OCI-LY7 (cell line): ENCODE measurements at places on chromosomes 4 and X. TPM values are rescaled to one million over a fixed set of nuclear protein-coding genes. Genes with fewer than 3 reads are reported as not detected.

- DNase-seq = no peak
Measured at GRCh38 chrX:11791090-11791489, 33.1 kb downstream of the MSL3 start.

DNA sequence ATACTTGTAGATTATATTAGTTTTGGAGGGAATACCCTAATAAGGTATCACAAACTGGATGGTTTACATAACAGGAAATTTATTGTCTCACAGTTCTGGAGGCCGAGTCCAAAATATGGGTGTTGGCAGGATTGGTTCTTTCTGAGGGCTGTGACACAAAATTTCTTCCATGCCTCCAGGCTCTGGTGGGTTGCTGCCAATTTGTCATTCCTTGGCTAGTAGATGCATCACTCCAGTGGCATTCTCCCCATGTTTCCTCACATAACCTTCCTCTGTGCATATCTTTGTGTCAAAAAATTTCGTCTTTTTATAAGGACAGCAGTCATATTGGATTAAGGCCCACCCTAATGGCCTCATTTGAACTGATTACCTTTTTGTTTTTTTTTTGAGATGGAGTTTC lies 49.3 kb downstream of the APELA start:
- DNase-seq = no peak

GRCh38 chr4:116632269-116632668 lies 453.1 kb downstream of the TRAM1L1 start:
- DNase-seq = no peak

DNA sequence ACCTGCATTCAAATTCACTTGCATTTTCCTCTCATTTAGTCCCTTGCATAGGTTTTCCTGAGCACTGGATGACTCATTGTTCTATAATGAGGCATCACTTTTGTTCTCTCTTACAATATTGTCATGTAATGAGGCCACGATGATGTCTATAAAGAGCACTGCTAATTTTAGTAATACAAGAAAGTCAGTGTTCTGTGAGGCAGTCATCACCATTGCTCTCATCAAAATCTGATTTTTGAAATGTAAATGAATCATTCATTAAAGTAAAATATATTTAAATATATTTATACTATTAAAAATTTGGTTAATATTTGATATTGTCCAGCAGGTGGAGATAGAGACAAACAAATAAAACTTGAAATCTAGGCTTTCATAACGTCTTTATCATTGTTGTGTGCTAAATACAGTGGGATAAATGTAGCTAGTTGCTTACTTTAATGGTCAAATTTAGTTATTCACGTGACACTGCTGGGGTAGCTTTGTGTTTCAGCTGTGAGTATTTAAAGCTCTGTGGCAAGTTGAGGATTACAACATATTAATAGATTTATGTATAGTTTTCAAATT lies 15.4 kb downstream of the HMGB2 start:
- peak; percentile 62 for DNase-seq

- DNase-seq = no peak
Measured at GRCh38 chr4:35700663-35701062, 543.7 kb downstream of the ARAP2 start.

DNA sequence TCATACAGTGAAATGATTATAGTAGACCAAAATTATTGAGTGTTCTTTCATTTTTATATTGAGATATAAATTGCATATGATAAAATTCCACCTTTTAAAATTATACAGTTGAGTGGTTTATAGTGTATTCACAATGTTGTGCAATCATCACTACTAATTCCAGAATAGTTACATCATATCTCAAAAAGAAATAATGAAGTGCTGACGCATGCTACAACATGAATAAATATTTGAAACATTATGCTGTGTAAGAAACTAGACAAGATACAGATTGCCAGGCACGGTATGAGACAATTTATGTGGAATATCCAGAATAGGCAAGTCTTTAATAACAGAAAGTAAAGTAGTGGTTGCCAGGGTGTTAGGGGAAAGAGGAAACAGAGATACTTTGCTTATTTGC lies 871.7 kb downstream of the FAM133A start:
- DNase-seq = no peak

The RPA4 gene
- total RNA-seq = 1.3 and 1.8 TPM in 2 replicates

The MAP7D2 gene
- total RNA-seq = 0.13 TPM in 1 of 2 replicates, not detected in the other
